ENCODE measurements at places on chromosomes 3 and 15.

- no peak for DNase-seq
These were observed 72.7 kb upstream of the AKAP13 start for GRCh38 chr15:85307687-85308045.

DNA sequence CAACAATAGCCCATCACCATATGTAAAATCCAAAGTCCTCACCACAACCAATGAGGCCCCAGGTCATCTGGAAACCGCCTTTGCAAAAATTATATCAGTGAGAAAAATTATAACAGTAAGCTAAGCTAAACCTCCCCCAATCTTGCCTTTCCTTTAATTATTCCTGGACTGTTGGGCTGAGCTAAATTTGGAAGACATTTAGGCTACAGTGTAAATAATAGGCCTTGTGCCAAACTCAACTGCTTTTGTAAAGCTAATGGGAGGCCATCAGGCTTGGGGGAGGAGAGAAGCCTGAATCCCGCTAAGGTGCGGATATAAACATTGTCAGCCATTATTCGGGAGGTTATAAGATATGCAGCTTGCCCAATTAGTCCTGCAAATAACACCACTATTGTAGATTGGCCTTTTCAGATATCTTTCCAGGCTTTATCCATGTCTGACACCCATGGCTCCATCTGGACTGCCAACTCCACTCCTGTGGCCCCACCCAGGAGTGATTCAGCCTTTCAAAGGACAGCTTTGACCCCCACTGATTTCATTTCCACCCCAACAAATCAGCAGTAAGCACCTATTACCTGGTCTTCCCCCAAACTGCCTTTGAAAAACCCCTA, 53.0 kb upstream of the CA12 start:
- DNase-seq = no peak

GRCh38 chr15:81869161-81869954, 176.5 kb downstream of the MEX3B start:
- DNase-seq = no peak

GRCh38 chr3:134090031-134090430, 60.3 kb upstream of the SLCO2A1 start:
- no peak for DNase-seq

DNA sequence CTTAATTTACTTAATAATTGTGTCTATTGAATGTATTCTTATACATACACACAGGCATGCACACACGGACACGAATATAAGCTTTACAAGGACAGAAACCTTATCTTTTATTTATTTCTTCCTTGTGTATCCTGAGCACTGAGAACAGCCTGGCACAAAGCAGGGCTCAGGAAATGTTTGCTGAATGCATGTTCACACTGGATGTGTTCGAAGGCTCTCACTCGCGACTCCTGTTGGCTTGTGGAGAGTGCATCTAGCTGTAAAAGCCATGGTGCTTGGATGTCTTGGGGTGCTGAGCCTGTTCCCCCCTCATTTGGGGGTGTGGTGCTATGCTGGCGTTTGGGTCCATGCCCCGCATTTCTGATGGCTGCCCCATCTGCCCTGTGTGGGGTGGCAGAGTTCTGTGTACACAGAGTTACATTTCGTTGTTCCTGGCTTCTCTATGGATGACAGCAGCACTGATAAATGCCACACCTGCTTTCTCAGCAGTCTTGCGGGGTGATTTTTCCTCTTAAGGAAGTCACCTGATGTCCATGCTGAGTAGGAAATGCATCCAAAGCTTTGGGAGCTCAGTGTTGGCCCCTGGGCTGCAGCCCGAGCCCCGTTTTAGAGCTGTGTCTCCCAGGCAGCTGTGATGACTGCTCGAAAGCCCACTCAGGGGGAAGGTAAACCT, 148.5 kb downstream of the IGF1R start:
- DNase-seq = no peak

Measured in breast epithelium (tissue), 4 donors.